Cortex of kidney (tissue), 1 donor: ENCODE measurements at places on chromosomes 16 and 17.

DNA sequence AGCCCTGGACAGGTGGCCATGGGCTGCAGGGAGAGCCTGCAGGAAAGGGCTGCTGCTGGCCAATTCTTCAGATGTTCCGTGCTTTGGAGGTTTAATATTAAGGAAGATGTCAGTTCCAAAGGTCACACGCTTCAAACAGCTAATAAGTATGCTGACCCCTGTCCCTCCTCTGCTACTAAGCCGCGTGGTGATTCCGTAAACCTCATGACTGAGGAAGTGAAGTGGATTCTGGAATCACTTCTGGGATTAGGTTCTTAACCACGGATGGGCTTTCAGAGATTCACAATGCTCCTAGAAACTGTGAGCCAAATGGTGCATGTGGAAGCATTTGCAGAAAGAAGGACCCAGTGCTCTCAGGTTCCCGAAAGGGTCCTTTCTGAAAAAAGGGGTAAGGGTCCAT is 28.5 kb upstream of the ERN1 start:
- DNase-seq = no peak

DNA sequence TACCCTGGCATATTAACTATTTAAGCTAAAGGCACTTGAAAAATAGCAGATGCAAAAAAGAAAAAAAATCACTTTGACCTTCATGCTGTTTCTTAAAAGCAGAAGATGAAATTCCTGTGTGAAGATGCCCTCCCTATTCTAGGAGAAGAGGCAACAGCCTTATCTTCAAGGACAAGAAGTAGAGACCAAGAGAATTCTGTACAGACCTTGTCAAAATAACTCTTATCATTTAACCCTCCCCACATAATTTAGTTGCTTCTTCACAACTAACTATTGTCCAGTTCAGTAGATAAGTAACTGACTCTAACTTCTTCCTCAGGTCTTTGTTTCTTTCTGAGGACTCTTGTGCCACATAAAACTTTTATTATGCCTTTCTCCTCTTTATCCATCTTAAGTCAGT is 72.0 kb upstream of the MARCHF10 start:
- no peak for DNase-seq

DNA sequence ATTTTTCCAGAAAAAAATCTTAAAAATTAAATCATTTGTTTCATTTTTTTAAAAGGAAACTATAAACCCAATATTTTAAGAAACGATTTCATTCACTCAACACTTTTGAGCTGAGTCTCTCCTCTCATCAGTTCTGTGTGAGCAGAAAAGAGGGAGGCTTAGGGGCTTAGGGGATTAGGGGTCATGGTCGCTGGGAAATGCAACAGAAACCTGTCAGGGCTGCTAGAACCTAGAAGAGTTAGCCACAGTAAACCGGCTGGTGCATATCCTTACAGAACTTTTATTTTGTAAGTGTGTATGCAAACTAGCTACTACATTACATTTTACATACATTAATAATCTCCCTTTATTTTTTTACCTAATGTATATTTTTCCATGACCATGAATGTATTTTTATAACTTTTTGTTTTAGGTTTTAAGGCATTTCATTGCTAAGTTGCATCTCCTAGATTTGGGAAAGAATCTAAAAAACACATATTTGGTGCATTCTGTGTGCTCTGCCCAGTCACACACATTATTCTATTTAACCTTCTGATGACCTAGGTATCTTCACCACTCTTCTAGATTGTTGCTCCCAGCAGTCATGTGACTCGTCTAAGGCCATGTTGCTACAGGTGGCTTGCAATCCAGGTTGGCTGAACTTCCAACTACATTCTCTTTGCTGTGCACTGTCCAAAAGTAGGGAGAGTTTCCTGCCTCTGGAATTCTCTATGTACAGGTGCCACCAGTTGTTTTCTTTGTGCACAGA is 24.4 kb downstream of the TBC1D3B start:
- no peak for DNase-seq

DNA sequence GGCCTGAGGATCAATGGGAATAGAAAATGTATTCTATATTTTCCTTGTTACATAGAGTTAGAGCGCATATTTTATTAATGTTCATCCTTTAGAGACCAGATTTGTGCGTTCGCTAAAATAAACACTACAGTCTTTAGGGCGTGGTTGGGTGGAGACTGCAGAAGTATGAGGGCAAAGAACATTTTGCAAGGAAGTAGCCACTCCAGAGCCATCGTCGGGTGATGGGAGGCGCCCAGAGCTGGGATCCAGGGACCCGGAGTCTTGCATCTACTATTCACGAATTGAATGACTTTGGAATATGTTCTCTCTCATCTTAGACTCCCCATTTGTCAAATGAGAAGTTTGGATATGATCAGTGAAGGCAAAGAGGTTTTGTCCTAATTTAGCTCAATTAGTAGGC is 154.2 kb upstream of the IRX6 start:
- DNase-seq = no peak

DNA sequence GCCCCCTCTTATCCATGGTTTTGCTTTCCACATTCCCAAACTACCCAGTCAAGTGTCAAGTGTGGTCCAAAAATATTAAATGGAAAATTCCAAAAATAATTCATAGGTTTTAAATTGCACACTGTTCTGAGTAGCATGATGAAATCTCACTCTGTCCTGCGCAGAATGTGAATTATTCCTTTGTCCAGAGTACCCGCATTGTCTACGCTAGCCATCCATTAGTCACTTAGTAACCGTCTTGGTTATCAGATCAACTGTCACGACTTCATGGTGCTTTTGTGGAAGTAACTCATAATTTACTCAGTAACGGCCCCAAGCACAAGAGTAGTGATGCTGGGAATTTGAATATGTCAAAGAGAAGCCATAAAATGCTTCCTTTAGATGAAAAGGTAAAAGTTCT is 94.9 kb downstream of the SLC39A11 start:
- no peak for DNase-seq
